SK-N-SH treated with all-trans-retinoic acid at 6 μM for 48 hours (cell line): ENCODE measurements at places on chromosomes 6 and 20.

GRCh38 chr6:104170401-104170800, 689.3 kb downstream of the HACE1 start:
- no peak for ATAC-seq

- peak; percentile 100 for ATAC-seq
Observed at GRCh38 chr6:146028252-146028795, 538 bp upstream of the GRM1 start.

DNA sequence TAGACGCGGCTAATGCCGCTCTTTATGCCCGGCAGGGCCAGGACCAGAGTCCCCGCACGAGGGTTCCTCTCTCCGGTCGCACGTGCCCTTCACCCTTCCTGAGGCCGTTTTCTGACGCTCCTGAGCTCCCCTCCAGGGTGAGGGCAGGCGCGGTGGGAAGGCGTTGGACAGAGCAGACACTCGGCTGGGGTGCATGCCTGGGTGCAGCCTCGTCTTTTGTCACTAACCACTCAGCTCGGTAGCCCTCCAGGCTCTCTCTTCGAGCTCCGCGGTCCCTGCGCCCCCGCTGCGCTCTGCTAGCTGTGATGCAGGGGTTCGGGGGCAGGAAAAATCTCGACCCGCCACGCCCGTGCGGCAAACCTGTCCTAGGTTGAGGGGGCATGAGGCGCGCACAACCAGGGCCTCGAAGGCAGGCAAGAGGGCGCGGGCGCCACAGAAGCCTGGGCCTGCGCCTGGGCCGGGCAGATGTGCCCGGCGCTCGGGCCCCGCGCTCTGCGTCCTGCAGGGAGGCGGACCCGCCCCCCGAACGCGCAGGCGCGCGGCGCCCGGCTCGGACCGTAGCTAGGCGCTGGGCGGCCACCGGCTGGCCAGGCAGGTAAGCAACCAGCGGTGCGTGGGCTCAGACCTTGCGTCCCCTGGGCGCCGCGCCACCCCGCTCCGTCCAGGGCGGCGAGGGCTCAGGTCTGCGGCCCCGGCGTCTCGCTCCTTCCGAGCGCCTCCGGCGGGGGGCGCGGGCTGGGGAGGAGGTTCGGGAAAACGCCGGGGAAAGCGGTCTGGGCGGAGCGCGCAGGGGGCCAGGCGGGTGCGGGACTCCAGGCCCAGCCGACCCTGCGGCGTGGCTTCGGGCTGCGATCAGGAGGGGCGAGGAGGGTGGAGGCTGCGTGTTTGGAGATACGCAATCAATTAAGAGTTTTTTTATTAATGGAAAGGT, at the start of gene L3MBTL1:
L3MBTL1 (plus strand) TSS at position 548 of the 931 bp plus-strand sequence. CDS start 5,807 bp downstream, outside the sequence.
- peak; percentile 95 for ATAC-seq

DNA sequence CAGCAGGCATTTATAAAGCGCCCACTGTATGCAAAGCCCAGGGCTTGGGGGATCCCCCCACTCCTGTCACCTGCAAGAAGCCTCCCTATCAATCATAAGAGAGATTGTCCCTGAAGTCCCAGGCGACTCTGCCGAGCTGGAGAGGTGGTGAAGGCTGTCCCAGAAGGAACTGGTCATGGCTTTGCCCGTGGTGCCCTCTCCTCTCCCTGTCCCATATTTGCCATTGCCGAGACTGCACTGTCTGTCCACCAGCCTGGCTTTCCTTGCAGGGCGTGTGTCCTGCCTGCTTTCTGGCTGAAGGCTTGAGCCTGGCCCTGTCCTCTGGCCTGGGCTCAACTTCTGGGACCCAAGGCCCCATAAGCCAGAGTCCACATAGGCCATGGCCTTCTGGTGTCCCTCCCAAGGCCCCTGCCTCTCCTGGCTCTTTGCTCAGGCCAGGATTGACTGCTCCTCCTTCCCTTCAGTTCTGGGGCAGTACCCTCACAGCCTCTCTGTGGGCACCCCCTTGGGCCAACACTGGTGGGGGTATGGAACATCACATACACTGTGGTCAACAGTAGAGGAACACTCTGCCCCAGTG, 46.9 kb downstream of the CPXM1 start:
- no peak for ATAC-seq

DNA sequence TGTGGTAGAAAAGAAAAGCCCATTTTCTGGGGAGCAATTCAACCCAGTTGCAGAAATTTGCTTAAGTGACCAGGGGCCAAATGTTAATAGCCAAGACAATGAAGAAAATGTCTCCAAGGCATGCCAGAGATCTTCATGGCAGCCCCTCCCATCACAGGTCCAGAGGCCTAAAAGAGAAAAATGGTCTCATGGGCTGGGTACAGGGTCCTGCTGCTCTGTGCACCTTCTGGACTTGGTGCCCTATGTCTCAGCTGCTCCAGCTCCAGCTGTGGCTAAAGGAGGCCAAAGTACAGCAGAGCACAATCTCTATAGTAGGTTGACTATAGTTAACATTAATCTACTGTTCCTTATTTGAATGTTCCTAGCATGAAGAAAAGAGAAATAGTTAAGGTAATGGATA, 44.7 kb downstream of the FRK start:
- no peak for ATAC-seq

DNA sequence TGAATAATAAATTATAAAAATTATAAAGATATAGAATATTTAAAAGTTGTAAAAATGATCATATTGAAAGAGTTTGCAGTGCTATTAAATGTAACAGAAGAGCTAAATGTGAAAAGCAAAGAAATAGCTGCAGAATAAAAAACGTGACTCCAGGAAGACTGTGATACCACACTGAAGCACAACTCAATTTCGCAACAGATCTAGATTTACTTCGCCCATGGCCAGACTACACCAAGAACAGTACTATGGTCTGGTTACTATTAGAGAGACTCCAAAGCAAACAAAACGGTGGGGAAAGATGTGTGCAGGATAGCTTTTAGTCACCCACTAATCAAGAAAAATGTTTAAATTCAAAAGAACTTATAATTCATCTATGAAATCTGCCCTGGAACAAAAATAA, 1.9 kb downstream of the CHD6 start:
- no peak for ATAC-seq

GRCh38 chr6:29909985-29910384, 32.3 kb upstream of the HLA-A start:
- no peak for ATAC-seq

DNA sequence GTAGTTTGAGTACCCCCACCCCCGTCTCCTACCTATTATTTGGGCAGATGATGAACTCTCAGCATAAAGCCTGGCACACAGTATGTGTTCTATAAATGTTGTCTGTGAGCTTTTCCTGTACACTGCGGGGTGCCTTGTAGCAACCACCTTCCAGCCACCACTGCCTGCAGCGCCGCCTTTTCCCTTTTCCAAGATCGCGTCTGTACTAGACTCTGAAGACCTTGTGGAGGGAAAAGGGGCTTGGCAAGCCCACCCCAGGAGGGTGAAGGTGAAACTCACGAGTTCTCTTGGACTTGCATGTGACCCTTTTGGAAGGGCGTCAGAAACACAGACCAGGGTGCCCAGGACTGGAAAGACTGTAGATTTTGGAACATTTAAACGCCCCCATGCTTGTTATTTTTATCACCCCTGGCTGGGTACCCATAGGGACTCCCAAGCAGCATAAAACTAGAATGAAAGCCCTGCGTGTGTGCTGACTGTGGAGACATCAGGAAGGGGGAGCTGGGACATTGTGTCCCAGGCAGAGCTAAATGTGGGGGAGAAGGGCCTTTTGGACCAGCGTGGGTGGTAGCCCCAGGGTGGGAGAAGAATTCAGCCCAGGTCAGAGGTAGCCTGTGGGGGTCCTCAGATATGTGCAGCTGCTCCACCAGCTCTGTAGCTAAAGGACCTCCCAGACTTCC, 8.3 kb downstream of the BAK1 start:
- ATAC-seq: peak; percentile 11
